ENCODE measurements at places on chromosomes 5 and 9.
A peak's percentile ranks its signal among the peaks of the same experiment; 100 is the strongest.

DNA sequence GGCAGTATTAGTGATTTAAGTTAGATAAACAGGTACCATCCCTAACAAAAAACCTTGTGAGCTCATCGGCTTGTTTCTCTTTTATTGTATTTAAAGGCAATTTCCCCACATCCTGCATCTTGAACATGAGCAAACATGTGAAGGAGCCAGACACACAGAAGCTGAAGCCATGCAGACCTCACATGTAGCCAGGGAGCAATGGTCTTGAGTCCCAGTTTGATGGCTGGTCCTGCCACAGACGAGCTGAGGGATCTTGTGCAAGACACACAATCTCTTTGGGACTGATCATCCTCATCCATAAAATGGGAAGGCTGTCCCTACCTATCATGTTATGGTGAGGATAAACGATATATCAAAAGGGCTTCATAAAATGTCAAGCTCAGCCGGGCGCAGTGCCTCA, 29.6 kb upstream of the XPA start:
- no peak for DNase-seq

DNA sequence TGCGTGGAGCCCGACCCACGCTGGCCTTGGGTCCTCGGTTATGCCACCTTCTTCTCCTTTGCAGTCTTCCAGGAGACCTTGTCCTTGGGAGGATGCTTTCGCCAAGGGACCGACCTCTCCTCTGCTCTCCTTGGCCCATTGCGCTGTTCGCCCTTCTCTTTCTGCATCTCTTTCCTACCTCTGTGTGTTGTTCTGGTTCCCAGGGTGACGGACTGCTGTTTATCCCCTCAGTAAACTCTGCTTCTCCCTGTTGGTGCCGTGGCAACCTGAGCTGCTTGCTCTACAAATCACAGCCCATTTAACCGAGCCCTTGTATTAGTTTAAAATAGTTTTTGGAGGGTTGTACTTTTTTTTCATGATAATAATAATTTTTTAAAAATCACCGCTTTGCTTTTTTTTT, 97.9 kb downstream of the DAPK1 start:
- DNase-seq: no peak

- no peak for DNase-seq
Observed at GRCh38 chr5:133029416-133029815, 3.1 kb upstream of the ZCCHC10 start.

- DNase-seq: no peak
Observed at GRCh38 chr9:123250504-123250903, 17.9 kb downstream of the STRBP start.

DNA sequence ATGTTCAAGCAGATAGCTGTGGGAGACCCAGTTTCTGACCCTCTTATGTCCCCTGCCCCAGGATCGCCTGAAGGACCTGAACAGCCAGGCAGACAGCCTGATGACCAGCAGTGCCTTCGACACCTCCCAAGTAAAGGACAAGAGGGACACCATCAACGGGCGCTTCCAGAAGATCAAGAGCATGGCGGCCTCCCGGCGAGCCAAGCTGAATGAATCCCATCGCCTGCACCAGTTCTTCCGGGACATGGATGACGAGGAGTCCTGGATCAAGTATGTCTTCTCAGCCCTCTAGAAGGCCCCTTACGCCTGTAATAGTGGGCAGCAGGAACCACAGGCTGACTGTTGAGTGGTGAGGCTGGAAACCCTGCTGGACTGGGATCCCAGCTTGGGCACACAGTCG, 41.1 kb downstream of the DYNC2I2 start:
- no peak for DNase-seq

DNA sequence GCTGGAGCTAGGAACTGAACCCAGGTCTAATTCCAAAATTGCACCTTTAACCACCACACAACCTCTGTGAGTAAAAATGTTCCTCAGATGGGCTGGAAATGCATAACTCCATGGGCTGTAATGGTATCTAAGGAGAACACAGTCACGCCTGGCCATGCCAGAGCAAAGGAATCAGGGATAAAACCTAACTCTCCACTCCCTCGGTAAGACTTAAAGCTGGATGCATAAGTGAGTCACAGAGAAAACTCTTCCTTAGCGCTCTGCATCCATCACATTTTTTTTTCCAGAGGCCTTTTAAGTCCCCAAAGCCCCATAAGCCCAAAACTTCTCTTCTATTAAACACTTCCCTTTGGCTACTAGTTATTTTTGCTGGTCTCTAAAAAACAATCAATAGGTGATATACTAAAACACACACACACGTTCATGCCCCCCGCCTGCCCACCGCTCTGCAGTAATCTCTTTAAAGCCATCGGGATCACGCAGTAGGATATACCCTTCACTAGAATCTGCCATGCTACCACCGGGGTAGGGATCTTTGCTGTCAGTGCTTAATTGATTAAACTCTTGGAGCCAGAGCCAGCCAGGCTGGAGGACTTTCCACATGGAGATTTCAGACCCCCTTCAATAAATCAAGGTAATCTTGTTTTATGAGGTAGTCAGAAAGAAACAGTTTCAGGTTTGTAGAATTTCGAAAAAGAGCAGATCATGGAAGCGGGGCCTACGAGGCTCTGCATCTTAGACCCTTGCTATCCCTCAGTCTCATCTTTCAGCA, 212.9 kb downstream of the MAPKAP1 start:
- DNase-seq: no peak

- no peak for DNase-seq
Observed at GRCh38 chr5:61311836-61312808, 19.9 kb upstream of the ZSWIM6 start.

- DNase-seq: no peak
Observed at GRCh38 chr5:134459491-134459890, 47.8 kb upstream of the CDKN2AIPNL start.

- no peak for DNase-seq
Observed at GRCh38 chr9:90854637-90855175, 53.1 kb downstream of the SYK start.

DNA sequence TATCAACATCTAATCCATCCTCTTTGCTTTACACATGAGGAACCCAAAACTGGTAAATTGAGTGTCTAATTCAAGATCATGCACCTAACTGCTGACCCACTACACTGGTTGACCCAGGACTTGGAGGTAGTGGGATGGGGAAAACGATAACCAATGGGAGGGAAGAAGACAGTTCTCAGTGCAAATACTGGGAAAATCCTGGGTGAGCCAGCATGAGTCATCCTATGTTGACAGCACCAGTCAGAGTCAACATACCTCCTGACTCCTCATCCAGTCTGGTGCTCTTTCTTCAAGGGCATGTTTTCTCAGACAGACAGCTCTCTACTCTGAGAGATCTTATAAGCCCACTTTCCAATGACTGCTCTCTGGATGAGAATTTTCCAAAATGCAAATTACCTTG, 232.8 kb upstream of the PTGER4 start:
- no peak for DNase-seq

GRCh38 chr9:88053856-88054501, 79.6 kb upstream of the CDK20 start:
- no peak for DNase-seq

- no peak for DNase-seq
Observed at GRCh38 chr5:131751506-131751905, 45.3 kb downstream of the FNIP1 start.

- DNase-seq: peak; percentile 73
Observed at GRCh38 chr9:34380511-34381315, 4.0 kb upstream of the MYORG start.

DNA sequence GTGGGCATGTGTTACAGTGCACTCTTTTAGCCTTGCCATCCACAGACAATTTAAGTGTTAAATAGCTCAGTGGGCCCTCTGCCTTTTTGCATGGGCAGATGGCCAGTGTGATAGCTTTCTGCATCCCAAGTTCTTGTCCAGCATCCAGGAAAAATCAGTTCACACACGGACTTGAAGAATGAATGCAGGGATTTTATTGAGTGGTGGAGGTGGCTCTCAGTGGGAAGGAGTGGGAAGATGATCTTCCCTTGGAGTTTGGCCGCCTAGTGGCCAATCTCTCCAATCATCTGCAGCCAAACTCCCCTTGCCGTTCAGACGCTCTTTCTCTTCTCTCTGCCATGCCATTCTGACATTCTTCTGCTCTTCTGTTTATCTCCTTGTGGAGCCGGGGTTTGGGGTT, 322.4 kb upstream of the GRAMD2B start:
- DNase-seq: no peak

DNA sequence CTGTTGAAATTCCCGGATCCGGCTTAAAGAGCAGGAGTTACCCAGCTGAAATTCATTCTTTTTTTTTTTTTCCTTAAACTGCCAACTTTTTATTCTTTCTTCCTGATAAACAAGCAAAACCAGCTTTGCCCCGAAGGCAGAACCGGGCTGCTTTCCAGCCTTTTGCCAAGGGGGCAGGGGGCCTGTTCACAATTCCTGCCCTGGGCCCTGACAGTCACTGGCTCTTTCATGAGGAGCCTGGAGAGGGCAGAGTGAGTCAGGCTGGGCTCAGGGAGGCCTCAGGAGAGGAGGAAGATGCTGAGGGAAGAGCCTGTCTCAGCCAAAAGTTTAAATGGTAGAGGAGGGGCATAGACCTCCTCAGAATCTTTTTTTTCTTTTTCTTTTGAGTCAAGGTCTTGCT, 4.8 kb downstream of the GLIPR2 start:
- DNase-seq: no peak

DNA sequence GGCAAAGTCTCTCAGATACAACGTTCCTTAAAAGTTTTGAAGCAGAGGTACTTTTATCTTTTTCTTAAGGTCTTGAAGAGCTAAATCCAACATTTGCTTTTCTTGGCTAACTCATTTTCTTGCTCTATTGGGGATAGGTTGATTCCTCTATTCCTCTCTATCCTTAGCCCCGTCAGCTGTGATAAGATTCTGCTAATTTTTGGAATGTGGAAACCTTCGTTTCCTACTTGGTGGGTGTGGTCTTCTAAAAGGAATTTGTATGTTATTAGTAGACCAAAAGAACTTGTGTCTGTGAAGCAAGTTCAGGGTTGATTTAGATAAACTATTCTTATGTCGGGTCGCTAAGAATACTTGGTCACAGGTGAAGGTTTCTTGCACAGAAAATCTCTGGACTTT, 308.6 kb downstream of the ADAMTS6 start:
- DNase-seq: no peak

DNA sequence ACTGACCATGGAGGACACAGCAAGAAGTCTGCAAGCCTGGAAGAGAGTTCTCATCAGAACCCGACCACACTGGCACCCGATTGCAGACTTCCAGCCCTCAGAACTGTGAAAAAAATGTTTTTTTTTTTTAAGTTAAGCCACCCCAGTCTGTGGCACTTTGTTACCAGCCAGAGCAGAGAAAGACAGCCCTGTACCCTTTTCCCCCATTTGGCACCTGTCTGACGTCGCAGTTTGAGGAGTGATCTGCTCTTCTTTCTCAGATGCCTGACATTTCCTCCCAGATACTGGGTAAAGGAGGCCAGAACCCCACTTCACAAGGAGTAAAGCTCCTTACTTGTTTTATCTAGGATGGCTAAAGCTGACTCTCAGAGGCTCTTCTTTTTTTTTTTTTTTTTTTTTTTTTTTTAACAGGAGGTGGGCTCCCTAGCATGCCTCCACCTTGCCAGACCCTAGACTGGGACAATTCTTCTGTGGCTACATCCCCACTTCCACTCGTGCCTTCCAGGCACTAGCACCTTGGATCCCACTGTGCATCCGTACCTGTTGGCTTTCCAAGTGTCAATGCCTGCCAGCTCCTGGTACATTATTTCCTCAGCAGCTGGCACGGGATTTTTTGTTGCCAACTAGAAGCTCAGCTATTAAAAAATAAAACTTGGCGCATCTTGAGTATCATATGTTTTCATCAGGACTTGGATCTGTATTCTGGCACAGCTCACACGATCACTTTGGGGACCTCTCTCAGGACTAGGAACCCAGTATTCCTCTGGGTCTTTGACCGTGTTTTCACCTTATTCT, 14.4 kb downstream of the CAMK4 start:
- DNase-seq: no peak

DNA sequence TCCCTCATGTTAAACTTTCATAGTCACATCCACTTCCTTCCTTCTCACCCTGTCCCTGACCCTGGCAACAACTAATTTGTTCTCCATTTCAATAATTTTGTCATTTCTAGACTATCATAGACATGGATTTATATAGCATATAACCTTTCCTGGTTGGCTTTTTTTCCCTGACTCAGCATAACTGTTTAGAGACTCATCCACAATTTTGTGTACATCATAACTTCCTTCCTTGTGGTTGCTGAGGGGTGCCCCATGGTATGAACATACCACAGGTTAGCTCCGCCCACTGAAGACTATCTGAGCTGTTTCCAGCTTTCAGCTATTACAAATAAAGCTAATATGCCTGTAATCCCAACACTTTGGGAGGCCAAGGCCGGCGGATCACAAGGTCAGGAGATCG, 137.3 kb downstream of the PHF2 start:
- DNase-seq: no peak

GRCh38 chr9:127398715-127399400, 1.9 kb downstream of the SLC2A8 start:
- DNase-seq: no peak

GRCh38 chr5:129631961-129632360, 115.9 kb upstream of the MINAR2 start:
- DNase-seq: no peak

GRCh38 chr9:95736370-95736769, 139.1 kb upstream of the ERCC6L2 start:
- DNase-seq: no peak

- no peak for DNase-seq
Observed at GRCh38 chr5:317086-317811, 4.3 kb upstream of the AHRR start.

DNA sequence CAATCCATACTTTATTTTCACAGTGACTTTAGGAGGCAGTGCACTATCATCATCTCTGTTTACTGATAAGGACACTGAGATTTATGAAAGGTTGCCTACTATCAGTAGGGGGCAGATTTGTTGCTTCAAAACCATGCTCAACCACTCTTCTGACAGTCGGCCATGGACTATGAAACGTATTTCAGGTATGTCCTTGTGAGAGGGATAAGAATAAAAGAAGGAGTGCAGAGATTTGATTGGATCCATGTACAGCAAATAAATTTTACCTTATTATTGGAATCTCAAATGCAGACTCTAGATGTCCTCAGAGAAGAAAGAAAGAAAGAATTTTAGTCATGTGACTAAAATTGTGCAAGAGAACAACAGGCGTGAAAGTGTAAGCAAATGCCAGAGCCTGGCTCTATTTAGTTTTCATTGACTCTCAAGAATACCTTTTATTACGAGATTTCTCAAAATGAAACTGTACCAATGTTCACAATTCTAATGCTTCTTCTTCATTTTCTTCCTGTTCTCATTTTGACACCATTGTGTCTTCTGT, 296.6 kb upstream of the RASA1 start:
- no peak for DNase-seq

DNA sequence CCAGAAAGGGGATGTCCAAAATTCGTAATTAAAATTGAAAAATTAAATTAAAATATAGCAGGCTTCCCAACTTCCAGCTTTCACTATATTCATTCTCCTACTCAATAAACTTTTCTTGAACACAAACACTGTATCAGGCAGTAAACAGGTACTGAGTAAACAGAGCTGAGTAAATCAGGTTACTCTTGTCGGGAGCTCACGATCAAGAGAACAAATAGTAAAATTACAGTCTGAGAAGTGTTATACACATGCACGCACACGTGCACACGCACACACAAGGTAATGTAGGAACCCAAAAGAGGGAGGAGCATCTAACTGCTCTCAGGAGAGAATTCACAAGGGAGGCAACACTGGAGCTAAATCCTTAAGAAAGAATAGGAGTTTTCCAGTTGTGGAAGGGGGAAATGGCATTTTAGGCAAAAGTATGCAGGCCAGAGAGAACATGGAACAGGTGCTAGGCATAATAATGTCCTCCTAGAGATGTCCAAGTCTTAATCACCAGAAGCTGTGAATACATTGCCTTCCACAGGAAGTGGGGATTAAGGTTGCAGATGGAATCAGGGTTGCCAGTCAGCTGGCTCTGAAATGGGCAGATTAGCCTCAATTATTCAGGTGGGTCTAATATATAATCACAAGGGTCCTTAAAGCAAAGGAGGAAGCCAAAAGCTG, 598.8 kb upstream of the BRINP1 start:
- DNase-seq: no peak
